ENCODE measurements at places on chromosomes 2 and 18.
A peak's percentile ranks its signal among the peaks of the same experiment; 100 is the strongest.

GRCh38 chr18:45441110-45441847 is 174.0 kb upstream of the SLC14A2 start:
- no peak for DNase-seq

DNA sequence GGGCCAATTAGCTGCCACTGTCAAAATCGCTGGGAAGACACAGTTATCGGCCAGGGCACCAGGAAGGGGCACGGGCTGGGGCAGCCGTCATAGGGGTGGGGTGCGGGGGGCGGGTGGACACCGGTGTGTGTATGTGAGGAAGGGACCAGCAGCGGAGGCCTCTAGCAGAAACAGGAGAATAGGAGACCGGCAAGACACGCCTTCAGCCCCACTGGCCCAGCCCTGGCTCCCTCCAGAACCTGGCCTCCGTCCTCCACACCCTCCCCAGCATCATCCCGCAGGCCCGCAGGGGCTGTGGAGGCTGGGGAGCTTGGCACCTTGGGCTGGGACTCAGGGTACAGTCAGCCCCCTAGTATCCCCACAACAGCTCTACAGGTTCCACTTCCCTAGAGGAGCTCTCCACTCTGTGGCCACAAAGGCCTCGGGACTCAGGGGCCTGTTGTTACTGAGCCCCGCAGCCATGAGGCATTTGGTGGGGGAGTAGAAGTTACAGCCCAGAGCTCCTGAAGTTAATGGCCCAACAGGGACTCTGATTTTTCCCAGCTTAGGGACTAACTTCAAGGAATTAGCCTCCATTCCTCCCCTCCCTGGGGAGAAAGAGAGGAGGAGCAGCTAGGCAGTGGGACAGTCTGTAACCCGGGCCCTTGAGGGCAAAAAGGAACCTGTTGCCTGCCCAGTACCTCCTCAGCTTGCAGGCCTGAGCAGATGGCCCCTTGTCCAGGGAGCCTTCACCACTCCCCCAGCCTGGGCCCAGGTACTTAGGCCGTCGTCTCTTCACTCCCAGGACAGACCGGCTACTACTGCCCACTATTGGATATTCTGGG is 19.9 kb downstream of the SH2D6 start:
- DNase-seq = no peak

DNA sequence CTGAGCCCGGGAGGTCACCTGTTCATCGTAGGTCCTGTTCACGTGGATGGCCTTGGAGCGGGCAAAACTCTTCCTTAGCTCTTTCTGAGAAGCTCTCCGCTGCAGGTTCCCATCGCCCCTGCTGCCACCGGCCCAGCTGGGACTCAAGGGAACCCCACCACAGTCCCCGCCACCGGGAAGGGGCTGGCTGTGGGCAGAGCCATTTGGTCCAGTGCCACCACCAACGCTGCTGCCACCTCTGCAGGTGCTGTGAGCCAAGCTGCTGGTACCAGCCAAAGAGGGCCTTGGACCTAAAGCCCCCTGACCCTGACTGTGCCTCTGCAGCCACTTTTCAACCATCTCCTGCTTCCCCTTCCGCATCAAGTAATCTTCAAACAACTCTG is 586 bp downstream of the PDE11A start:
- no peak for DNase-seq

DNA sequence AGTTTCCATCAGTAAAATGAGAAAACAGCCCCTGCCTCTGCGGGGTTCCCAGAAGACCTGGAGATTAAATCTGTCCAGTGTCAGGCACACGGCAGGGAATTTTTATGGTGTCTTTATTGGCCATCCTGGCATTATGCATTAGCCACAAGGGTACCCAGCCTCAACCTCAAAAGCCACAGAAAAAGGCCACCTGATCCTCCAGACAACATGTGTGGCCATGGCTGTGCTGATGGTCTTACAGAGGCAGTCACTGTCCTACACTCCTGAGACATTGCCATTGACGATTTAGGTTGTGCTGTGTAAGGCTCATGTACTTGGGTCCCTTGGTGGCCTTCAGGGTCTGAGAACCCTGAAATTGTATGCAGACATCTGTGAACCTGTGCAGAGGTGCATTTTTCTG is 115.6 kb downstream of the SMAD7 start:
- DNase-seq = no peak

DNA sequence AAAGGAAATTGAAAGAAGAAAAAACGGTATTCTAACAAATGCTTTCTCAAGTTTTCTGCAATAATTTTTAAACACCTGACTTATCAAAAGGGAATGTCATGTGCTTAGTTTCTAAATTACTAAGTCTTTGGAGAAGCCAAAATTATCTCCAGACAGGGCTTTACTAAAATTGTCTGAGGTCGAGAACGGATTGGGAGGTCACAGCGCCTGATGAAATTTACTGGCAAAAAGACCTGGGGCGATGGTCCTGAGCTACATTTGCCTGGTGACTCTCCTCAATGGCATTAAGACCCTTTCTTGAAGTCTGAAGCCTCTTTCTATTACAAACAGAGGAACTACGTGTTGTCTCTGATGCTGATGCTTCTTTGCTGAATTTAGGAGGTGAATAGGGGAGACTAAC is 291.8 kb upstream of the SESTD1 start:
- no peak for DNase-seq

DNA sequence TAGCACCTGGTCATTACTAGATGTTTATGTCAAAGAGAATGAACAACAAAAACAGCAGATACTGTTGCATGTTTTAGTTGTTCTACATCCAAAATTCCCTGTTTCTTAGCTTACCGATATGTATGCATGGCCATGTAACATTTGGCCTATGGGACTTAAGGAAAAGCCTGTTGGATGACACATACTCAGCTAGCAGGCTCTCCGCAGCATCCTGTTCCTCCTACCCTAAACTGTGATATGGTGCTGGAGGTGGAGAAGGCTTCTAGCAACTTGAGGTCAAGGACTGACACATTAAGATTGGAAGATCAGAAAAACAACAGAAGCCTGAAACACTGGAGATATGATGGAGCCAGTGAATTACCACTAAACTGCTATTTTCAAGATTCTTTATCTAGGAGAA is 537.8 kb downstream of the LRRTM4 start:
- DNase-seq = no peak

- DNase-seq = no peak
Observed at GRCh38 chr2:154724194-154724797, 25.8 kb downstream of the KCNJ3 start.

DNA sequence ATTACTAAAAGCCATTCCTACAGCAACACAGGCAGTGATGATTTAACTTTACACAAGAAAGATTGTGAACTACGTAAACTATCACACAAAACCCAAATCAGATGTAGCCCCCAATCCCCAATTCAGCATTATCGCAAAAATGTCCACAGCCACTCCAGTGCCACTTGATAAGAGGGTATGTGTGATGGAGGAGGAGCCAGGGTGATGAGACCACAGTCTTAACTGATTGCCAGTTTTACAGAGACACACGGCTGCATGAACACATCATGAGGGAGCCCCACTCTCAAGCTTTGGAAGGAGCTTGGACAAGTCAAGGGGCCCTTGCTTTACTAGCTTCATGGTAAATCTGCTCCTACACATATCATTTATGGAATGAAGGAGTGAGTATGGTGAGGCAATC is 116.0 kb downstream of the FAM161A start:
- DNase-seq = no peak

DNA sequence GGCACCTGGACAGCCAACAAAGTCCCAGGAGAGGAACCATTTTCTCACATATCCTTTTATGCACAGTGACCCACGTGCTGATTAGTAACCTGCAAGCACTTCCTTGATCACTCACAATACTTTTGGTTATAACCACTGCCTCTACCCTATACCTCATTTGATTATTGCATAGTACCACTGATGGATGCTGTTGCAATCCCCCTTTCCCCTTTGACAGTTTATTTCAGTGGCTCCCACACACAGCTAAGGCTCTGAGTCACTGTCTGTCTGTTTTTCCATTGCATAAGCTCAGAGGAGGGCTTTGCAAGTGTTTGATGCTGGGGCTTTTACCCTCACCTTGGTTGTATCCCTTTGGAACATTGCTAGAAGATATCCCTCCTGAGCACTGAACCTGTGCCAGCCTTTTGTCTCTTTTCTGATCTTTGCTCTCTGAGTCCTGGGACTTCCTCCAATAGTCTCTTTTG is 101.7 kb upstream of the RBBP8 start:
- DNase-seq = no peak

DNA sequence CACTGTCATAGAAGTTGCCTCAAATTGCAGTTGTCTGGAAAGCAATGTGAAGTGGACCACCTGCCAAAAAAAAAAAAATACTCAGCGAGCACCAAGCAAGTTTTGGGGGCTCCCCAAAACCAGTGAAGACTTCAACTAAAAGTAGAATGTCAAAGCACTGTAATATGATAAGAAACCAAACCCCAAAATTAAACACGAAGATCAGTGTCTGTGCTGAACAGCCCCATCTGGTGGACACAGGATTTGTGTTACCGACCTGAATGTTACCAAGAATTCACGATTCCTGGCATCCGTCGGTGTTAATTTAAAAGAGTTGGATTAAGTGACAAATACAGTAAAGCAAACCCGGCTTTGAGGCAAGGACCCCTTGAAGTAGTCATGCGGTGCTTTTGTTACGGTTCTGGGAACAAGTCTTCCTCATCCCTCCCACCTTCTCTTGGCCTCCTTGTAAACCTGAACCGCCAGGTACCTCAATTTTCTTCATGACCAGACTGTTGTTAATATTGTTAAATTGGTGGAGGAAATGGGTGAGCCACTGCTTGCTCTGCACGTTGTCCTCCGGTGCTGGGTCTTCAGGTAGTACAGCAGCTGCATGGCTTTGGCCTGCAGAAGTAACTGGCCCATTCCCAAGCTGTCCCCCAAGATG is 31.3 kb upstream of the SSB start:
- peak; percentile 19 for DNase-seq

DNA sequence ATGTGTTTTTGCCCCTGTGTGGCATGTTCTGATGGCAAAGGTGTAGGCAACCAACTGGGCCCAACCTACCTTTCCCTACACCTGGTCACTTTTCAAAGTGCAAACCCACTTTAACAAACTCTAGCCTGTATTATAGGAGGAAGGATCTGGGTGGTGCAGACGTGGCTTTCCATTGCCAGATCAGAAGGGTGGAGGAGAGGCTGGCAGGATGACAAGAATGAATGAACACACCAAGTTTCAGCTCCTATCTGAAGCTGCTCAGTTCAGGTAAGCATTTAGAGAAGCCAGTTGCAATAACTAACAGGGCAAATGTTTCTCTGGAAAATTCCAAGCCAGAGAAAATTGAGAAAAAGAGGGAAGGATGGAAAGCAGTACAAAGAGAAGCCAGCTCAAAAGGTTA is 707 bp upstream of the SERPINB7 start:
- DNase-seq = no peak

DNA sequence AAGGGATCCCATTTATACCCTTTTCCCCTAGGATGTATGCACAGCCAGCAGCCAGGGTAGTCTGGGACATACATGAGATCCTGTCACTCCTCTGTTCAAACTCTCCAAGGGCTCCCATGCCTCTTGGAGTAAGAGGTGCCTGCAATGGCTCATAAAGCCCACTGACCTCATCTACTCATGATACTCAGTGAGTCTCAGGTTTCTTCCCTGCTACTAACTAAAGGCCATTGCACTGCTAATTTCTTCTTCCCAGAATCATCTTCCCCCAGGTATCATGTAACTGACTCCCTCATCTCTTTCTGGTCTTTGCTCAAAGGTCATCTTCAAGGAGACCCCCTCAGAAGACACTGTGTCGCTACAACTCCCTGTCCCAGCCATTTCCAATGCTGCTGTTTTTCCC is 68.2 kb downstream of the CCBE1 start:
- DNase-seq = no peak

DNA sequence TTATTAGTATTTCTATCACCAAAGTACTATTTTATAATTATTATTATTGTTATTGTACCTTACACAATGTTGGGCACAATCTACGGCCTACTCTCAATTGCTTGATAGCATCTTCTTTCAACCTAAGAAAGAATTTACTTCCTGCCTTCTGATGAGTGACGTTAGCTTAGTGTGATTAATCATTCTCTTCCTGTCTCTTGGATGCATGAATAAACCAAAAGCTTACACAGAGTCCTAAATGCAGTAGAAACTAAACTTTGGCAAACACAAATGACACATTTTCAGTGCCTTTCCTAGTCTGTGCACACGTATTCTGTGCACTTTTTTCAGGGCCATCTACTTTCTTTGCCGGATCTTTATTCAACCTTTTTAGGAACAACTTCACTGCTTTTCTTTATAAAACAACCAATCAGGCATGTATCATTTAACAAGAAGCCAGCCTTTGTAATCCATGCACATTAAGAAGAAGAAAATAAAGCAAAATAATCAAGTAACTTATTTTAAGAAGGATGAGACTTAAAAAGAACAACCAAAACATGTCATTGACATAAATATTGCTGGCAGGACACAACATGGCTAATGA is 19.1 kb downstream of the TRAK2 start:
- no peak for DNase-seq

DNA sequence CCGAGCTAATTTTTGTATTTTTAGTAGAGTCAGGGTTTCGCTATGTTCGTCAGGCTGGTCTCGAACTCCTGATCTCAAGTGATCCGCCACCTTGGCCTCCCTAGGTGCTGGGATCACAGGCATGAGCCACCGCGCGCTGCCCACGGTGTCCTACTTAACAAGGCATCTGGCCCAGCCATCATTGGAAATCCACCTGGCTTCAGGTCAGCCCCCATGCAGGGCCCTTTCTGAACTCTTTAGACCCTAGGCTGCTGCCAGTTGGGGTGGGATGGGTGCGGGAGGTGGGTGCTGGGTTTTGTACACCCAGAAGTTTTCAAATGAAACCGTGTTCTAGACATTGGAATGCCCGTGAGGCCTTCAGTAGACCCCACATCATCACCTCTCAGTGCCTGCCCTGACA is 26.6 kb upstream of the NT5DC4 start:
- no peak for DNase-seq
